ENCODE measurements at places on chromosomes 4 and X.

- no peak for DNase-seq
Measured at GRCh38 chr4:185656467-185656931, 121.2 kb upstream of the PDLIM3 start.

- DNase-seq = no peak
Measured at GRCh38 chr4:127141856-127142255, 490.9 kb upstream of the INTU start.

DNA sequence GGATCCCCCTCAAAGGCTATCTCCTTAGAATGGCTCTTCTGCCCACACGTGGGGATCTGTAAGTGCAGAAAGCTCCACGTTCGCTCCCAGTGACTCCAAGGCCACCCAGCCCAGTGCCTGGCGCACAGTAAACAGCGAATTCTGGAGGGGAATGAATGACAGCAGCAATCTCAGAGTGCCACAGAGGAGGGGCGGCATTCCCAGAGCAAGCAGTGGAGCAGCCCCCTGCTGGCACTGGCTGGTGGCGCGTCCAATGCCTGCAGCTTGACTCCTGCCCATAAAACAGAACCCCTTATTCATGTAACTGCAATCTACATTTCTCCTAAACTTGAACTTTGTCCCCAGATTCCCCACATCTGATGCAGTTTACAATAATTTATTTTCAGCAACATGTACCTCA is 6.9 kb upstream of the HELT start:
- DNase-seq = no peak

- no peak for DNase-seq
Measured at GRCh38 chr4:121794505-121795188, 6.5 kb upstream of the EXOSC9 start.

Data from cardiac septum (tissue), 1 donor.